ENCODE measurements at places on chromosomes 6 and 20.

DNA sequence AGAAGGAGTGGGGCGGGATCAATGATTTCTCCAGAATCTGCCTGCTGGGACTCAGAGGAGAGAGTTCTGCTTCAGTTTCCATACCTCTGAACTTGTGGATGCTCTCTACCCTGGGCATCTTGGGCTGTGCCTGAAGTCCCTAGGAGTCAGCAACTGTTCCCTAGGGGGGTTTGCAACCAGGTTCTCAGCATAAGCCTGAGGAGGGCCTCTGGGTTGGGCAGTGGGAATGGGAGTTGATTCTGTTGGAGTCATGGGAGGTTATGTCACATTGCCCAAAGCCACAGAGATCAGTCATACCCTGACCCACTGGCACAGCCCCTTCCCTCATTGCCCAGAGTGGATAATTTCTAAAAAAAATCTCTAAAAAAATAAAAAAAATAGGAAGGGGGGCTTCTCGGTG lies 47.4 kb downstream of the MOCS1 start:
- no peak for DNase-seq

DNA sequence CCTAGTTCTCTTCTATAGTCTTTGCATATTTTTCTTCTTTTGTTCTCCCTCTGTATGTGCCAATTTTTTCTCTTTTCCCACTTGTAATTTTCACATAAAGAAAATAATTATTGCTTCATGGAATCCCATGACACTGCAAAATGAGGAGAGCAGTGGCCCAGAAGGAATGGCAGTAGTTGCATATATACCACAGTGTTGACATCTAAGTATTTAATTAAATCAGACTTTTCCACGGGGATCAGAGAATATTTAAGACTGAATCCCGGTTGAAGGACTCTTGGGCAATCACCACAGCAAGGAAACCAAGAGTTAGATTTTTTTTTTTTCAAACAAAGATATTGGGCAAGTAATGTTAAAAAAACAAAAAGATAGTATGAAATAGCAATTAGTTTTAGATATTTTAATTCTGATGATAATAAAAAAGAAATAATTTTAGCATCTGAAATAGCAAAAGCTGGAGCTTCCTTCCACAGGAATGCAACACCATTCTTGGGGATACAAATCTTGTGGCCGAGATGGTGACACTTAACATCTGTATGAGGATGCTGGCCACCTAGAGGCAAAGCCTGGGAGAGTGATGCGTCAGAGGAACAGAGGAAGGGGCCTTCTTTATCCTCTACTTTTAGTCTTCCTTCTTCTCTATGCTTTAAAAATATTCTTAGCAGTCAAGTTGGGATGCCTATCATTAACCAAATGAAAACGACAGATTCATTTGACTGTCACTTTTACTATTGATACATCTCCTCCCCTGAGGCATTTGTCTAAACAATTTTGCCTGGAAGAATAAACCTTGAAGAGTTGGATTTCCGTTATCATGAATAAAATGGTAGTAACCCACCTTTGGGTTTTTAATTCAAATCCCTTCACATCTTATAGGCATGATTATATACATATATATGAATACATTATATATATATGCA lies 356.2 kb downstream of the GJA1 start:
- peak; percentile 19 for DNase-seq

DNA sequence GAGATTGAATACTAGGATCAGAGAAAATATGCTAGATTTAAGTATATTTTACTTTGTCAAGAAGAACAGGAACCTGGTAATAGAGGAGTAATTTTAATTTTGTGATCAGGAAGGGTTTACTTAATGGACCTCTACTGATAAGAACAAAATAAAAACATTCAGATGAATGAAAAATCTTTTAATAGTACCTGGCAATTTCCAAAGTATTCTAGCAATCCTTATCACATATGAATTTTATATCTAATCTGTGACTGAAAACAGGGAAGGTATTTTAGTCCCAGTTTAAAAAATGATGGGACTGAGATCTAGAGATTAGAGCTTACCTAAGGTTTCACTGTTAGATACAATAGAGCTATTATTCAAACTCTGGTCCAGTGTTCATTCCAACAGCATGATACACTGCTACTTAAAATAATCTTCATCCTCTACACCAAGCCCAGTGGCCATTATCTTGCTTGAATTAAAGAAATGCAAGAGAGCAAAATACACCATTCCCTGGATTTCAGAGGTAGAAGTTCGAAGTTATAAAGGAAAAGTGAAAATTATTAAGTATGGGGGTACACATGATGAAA lies 13.5 kb downstream of the SLC17A5 start:
- DNase-seq, result no peak

DNA sequence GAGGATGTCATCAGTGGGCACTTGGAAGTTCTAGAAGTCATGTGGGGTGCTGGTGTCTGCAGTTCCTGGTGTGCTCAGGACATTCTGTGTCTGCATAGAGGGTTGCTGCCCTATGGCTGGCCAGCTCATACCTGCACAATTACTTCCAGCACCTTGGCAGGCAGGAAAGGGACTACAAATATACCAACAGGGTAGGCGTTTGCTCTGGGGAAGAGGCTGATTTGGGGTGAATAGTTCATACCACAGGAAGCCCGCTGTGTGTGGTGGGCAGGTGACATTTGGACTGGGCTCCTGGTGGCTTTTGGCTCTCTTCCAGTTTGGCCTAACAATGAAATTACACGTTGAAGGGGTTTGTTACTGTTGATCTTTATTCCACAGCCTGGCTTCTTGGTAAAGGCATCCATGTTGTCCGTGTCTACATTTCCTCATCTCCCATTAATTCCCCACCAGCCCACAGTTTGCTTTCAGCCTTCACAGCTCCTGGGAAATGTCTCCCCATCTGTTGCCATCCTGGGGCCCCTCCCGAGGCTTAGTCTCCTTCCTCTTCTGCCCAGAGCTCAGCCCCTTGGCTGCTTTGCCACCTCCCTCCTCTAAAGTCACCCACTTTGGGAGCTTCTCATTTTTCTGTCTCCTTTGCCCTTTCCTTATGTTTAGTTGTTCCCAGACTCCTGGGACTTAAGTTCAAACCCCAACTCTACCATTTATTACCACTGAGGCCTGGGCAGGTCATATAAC lies 88.1 kb downstream of the RSPH3 start:
- no peak for DNase-seq

GRCh38 chr6:23591761-23592160 lies 534.3 kb upstream of the NRSN1 start:
- DNase-seq, result no peak

- no peak for DNase-seq
These were observed 1.6 kb downstream of the PHF1 start for GRCh38 chr6:33412140-33413009.

DNA sequence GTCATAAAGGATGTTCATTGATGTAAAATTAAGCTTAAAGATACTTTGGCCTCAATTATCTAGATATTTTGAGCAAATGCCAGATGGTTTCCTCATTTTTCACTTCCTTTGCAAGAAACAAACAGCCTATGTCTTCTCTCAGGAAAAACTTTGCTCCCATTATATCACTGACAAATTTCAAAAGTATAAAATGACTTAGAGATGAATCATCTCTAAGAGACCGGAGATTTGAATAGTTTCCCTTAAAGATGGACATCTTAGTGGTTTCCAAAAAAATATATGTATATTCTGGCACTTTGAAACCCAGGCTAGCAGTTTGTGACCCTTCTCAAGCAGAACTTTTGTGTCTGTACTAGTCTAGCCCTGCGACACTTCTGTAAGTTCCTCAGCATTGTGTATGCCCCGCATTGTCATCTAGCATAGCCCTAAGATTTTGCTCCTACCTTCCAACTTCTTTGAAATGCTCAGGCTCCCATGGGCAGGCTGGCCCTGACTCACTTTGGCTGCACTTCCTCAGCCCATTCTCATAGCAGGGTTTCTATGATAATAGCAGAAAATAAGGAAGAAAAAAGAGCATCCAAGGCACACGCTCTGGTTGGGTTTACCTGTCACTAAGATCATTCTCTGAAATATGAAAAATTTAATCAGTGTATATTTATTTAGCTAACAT lies 25.7 kb upstream of the POU3F2 start:
- DNase-seq, result no peak

- DNase-seq, result no peak
These were observed 8.3 kb downstream of the NHSL1 start for GRCh38 chr6:138491017-138491416.

- DNase-seq, result no peak
These were observed 73.9 kb downstream of the RAMACL start for GRCh38 chr6:166512567-166512966.

DNA sequence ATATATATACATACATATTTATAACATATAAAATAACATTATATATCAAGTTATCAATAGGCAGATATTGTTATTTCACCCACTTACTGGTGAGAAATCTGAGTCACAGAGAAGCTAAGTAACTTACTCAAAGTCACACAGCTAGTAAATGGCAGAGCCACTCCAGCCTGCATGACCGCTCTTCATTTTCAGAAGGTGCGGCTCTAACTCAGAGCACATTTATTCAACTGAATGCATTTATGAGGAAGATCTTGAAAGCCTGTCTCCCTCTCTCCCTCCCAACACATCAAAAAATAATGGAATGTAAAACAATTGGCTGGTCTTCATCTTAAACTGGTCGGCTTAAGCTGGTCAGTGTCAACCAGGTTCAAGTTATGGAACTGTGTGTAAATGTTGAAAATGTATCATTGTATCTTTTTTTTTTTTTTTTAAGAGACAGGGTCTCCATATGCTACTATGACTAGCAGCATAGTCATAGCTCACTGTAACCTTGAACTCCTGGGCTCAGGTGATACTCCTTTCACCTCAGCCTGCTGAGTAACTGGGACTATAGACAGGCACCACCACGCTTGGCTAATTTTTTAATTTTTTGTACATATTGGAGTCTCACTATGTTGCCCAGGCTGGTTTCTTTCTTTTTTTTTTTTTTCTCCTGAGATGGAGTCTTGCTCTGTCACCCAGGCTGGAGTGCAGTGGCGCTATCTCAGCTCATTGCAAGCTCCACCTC lies 70.7 kb upstream of the NCOA3 start:
- no peak for DNase-seq

DNA sequence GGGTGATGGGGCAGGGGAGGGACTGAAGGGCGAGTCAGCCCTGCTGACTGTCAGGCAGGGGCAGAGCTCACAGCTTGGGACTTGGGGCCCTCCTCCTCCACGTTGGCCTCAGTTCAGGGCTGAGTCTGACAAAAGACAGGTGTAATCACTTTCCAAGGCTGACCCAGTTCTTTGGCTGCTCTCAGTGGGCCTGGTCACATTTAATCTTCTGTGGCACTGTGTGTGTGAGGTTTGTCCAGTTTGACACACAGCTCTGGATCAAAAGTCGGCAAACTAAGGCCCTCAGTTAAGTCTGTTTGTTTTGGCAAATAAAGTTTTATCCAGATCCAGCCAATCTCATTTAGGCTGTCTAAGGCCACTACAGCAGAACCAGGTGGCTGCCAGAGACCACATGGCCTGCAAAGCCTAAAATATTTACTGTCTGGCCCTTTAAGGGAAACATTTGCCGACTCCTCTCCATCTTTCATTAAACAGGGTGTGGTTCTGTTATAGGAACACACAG lies 5.1 kb upstream of the MAP1LC3A start:
- no peak for DNase-seq

- no peak for DNase-seq
These were observed 67.8 kb upstream of the RALGAPA2 start for GRCh38 chr20:20780127-20780824.

- no peak for DNase-seq
These were observed 8.1 kb downstream of the FOXA2 start for GRCh38 chr20:22576273-22576672.

DNA sequence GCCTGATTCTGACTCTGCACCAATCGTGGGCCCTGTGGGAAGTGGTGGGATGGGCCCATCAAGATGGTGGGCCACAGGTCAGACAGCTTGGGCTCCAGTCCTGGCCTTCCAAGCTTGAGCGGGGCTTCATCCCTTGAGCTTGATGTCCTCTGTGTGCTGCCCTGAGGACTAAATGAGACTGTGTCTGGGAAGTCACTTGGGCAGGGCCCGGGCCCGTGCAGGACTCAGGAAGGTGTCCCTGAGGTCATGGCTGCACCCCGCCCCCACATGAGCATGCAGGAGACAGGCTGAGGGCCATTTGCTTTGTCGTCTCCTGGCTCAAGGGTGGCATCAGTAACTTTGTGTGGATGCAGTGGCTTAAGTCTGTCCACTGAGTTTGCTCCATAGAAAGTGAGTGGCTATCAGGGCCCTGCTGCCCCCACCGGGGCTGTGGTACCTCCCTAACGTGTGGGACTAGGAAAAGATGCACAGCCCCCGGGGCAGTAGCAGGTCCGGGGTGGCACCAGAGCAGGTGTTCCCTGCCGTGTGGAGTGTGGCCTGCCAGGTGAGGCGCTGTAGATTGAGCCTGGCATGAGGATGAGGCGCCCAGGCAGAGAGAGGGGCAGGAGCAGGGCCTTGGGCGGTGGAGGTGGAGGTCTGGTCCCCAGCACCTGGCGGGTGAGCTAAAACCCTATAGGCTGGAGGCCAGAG lies 298.6 kb downstream of the TAF4 start:
- no peak for DNase-seq

- DNase-seq, result peak; percentile 94
These were observed 55.2 kb downstream of the TGM2 start for GRCh38 chr20:38109591-38110524.

DNA sequence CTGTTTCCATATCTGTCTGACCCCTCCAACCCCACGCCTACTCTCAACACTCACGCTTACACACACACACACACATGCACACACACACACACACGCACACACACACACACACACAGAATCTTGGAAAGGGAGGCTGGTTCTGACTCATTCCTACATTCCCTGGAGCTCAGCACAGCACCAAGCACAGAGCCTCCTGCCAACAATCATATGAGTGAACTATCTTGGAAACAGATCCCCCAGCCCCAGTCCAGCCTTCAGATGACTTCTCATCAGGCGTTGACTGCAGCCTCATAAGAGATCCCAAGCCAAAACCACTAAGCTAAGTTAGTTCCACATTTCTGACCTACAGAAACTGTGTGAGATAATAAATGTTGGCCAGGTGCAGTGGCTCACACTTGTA lies 14.1 kb upstream of the HCK start:
- no peak for DNase-seq

GRCh38 chr20:5947276-5947675 lies 3.1 kb downstream of the TRMT6 start:
- DNase-seq, result no peak

DNA sequence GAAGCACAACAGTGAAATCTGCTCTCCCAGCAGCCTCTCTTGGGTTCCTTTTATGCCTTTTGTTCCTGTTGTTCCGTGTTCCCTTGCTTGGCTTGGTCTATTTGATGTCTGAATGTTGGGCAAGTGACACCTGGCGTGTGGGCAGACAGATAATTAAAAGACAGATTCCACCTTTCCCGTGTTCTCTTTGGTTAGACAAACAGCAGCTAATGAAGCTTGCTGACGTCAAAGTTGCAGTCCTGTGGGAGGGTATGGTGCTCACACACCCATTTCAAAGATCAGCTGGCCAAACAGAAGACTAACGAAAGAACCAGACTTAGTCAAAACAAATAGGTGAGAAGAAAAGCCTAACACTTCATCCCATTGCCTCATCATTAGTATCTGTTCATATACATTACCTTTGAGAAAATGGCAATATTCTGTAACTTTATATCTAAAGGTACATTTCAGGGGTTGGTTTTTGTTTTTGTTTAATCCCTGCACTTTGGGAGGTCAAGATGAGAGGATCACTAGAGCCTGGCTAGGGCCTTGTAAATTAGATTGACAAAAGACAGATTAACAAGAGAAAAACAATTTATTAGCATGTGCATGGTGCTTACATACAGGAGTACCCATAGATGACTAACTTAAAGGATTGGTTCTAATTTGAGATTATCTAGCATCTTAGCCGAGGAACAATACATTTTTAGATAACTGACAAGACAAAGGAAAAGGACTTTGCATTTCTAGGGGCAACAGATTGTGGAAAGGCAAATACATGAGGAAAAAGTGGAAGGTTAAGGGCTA lies 48.9 kb upstream of the TNFRSF21 start:
- DNase-seq, result no peak

Measured in GM04504 (cell line).